Fibroblast of lung (primary cell): ENCODE measurements at places on chromosomes 3 and 15. TPM values are rescaled to one million over a fixed set of nuclear protein-coding genes. Genes with fewer than 3 reads are reported as not detected.

The THAP10 gene
- total RNA-seq: 2.3 and 5.0 TPM in 2 replicates

The ARHGEF26 gene
- total RNA-seq: 1.3 and 2.1 TPM in 2 replicates

The RAB6B gene
- total RNA-seq: 0.51 and 0.83 TPM in 2 replicates

The SPESP1 gene
- 4.6 and 8.2 TPM in 2 replicates for total RNA-seq

The CFAP44 gene
- total RNA-seq: 1.3 and 1.5 TPM in 2 replicates
